ENCODE measurements at places on chromosomes 5 and 9.

GRCh38 chr9:68780380-68780712, 75.3 kb downstream of the PIP5K1B start:
- no peak for DNase-seq

GRCh38 chr5:107389130-107389774, 281.5 kb downstream of the EFNA5 start:
- no peak for DNase-seq

- no peak for DNase-seq
These were observed 671.1 kb downstream of the TAF11L14 start for GRCh38 chr5:18305288-18305924.

DNA sequence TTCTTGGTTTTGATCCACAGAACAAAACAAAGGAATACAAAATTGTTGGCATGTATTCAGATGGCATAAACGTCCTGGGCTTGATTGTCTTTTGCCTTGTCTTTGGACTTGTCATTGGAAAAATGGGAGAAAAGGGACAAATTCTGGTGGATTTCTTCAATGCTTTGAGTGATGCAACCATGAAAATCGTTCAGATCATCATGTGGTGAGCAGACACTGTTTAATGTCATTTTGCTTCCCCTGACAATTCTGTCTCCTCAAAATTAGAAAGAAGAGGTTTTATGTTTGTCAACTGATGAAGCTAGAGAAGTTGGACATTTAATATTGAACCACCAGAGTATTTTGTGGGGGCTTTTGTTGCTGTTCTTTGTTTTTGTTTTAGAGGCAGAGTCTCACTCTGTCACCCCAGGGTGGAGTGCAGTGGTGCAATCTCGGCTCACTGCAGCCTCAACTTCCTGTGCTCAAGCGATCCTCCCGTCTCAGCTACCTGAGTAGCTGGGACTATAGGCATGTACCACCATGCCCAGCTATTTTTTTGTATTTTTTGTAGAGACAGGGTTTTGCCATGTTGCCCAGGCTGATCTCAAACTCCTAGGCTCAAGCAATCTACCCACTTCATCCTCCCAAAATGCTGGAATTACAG, 82.0 kb downstream of the SLC1A1 start:
- DNase-seq: no peak

GRCh38 chr5:125269926-125270325, 523.5 kb upstream of the ZNF608 start:
- DNase-seq: no peak

DNA sequence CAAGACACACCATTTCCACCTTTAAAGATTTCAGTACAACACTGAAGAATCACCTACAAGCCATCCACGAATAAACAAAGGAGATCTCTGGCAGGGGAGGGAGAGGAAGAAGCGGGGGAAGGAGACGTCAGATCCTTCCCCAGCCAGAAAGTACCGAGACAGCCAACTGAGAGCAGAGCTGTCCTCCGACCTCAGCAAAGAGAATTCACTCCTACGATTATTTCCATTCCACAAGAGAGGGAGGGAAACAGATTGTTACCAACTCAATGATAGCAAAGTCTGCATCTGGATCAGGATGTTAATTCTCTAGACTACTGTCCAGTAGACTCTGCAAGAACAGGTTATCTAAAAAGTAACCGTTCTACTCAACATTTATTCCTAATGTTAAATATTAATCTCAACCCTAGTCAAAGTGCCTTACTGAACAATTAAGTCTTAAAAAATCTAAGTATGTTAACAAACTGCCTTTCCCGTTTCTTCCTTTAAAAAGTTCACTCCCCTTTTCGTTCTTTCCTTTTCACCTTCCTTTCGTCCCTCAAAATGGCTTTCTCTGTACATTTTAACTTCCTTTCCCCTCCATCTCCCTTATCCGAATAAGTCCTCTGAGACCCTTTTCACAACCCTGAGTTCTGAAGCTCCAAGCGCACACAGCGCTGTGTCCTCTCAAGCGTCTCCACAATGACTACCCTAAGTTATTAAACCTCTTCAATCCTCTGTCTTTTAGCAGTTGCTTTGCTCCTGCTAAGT, 1.4 kb downstream of the CHD1 start:
- DNase-seq: no peak

DNA sequence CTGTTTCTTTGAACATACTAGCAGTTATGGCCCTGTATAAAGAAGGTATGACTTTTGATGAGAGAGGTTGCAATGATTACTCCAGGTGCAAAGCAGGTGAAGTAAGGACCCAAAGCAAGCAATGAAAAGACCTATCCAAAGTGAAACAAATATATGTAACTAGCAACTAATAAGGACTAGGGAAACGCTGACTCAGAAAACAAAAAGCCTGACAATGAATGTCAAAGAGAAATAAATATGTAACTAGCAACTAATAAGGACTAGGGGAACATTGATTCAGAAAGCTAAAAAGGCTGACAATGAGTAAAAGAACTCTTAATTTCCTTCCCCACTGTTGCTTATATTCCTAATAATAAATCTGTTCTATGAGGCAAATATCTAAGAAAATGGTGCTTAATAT, 43.1 kb downstream of the HMGCR start:
- no peak for DNase-seq

GRCh38 chr9:13113216-13113615, 166.3 kb downstream of the MPDZ start:
- no peak for DNase-seq

DNA sequence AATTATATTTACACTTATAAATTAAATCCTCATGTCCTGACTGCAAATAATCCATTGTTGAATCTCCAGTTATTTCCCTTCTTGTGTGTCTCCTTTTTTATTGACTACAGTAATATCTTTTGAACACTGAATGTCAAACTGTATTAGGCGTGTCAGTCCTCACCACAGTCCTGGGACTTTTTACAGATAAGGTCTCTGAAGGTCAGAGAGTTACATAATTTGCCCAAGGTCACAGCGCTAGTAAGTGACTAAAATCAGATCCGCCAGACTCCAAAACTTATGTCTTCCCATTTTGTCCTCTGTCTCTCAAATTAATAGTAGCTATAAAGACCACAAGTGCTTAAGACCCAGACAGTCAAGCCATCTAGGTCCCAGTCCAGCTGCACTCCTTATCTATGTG, 274.3 kb downstream of the NR3C1 start:
- DNase-seq: no peak

GRCh38 chr5:79133657-79134451, 22.2 kb downstream of the BHMT start:
- peak; percentile 47 for DNase-seq

DNA sequence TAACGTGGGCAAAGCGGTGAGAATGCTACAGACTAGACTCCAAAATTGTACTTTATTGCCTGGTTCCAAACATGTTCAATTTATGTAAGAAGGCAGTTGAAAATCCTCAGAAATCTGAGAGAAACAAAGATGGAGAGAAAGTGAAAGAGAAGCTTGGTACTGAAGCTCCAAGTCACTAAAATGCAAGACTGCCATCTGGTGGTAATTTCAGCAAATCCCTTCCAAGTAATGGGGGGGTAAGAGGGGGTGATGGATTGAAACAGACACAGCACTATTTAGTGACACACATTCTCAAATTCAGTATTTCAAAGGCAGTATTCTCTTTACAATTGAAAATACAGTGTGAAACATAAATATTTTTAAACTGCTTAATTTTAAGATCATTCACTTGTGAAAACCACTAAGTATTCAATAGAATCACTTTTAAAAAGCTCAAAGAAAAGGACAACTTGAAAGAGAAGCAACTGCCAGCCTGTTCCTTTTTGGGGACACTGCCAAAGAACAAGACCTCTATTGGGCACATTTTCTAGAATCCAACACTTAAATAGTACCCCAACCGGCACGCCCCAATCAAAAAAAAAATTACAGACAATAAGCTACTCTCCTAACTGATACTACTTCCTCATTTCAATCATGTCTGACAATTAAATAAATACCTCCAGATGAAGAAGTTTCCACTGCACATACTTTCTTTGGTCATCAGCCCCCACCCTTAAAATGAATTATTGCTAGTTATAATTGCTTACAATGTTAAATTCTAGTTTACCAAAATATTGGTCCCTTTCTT, 131.5 kb downstream of the AGTPBP1 start:
- DNase-seq: peak; percentile 35

DNA sequence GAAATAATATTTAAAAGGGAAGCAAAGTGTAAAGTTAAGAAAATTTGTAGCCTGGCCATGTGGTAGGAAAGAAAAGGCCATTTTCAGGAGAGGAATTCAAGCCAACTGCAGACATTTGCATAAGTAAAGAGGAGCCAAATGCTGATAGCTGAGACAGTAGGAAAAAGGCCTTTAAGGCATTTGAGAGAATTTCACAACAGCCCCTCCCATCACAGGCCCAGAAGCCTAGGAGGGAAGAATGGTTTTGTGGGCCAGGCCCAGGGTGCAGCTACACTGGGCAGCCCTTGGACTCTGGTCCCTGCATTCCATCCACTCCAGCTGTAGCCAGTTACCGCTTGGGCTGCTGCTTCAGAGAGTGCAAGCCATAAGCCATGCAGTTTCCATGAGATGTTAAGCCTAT, 1556.8 kb downstream of the EFNA5 start:
- no peak for DNase-seq

DNA sequence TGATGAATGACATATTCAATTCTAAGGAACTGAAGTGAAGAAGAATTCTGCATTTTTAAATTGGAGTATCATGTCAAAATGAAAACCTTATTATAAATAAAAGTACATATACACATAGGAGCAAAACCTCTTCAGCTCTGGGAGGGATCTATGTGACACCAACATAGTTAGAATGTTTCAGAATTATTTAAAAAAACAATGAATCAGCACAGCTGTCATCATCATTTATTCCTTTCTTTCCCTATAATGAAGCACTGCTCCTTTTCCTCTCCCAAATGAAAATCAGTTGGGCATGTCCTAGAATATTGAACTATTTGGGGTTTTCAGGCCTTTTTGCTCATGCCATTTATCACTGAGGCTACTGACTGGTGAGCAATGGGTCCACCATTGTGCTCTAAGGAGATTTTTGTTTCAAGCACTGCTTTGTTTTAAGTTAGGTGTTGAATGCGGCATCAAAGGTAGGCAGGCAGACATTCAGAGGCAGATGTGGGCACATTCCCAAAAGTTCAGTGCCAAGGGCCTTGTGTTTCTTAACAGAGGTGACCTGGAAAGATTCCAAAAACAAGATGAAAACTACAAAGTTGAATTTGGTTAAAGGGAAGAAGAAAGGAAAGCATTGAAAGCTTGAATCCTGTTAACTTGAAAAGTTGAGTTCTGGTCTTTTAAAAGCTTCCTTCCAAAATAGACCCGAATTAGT, 126.4 kb upstream of the ADAMTSL1 start:
- DNase-seq: no peak

DNA sequence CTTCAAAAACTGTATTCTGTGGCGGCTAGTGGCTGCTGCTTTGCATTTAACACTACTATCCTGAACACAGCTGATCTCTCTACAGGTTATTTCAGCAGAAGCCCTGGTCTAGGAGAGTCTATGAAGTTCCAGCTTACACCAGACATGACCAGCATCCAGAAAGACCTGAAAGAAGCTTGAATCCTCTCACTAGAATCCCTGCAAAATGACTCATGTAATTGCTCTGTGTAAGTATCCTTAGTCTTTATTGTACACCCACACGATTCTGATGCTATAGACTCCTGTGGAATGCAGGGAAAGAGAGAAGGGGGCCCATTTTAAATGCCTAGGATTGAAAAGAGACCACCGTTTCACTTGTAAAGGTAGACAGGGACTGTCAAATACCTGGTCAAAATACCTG, 859 bp upstream of the GRIA1 start:
- no peak for DNase-seq

- peak; percentile 12 for DNase-seq
These were observed 8.6 kb downstream of the KLHL9 start for GRCh38 chr9:21326526-21327139.

DNA sequence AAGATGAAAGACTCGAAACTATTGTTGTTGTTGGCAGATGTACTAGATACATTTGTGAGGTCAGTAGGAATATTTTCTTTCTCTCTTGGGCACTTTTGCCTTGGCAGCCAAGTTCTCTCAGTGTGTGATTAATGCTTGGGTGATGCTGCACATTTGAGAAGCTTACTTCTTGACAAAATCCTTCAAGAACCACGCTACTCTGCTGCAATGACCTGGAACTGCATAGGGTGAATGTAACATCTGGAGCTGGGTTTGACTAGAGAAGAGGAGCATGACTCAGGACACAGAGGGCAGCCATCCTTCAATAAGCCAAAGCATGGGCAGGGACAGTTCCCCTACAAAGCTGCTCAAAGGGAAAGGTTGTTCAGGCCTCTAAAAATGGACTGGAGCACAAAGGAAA, 75.5 kb upstream of the PUM3 start:
- DNase-seq: no peak

DNA sequence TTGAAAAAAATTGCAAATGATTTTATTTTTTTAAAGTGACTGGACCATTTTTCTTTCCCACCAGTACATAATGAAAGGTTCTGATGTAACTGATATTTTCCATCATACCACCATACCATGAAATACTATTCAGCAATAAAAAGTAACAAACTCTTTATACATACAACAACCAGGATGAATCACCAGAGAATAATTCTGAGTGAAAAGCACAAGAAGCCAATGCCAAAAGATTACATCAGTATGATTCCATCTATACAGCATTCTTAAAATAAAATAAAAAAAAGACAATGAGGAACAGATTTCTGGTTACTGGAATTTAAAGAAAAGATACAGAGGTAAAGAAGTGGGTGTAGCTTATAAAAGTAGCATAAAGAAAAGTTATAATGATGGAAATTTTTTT, 423.7 kb upstream of the ST8SIA4 start:
- no peak for DNase-seq

DNA sequence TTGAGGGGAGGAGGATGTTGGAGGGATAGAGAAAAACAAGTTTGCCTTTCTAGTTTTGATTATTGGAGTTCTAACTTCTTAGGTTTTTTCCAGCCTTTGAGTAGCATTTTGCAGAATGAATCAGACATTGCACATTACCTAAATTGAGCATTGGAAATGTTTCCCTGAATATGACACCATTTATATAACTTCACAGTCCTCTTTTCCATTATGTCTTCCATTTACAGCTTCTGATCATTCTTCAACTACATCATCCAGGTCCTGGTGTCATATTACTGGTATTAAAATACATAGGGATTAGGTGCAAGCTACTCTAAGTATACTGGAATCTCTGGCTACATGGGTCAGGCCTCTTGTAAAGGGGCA, 286.1 kb downstream of the ARHGAP26 start:
- DNase-seq: no peak

All from GM19239 (cell line).